ENCODE measurements at places on chromosomes 1 and 21.

DNA sequence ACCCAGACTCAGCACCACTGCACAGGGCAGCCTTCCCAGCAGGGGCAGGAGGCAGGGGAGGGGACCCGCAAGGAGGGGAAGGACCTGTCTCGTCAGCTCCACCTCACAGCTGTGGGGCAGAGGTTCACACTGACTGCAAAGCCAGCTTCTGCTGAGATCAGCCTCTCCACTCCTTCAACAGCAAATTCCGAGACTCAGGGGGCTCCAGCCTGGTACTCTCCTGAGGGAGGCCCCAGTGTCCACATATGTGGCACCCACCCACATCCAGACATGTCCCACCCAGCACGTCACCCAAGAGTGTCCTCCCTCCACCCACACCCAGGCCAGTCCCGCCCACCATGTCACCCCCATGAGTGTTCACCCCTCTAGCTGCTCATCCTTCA lies 329.5 kb downstream of the NPHP4 start:
- DNase-seq: no peak

DNA sequence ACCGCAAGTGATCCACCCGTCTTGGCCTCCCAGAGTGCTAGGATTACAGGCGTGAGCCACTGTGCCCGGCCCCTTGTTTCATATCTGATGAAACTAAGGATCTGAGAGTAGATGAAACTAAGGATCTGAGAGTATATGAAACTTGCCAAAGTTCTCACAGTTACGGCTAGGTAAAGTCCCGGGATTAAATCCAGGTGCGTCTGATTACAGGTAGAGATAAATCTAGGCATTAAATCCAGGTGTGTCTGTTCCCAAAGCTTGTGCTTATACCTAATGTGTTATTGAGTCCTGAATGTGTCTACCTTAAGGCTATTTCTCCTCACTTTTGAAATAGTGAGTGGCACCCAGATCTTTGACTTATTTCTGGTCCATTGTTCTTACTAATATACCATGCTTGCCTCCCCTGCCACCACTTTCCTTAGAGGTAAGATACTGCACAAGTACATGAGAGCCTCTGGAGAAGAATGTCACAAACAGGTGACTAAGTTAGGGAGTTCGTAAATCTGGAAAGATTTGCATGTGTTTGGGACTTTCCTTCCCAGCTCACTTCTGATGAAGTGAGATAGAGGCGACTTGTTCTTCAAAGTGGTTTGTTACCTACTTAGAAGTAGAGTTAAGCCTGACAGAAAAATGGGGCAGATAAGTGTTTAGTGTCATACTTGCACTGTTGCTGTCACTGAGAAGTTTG lies 66.5 kb downstream of the AK4 start:
- DNase-seq: no peak

DNA sequence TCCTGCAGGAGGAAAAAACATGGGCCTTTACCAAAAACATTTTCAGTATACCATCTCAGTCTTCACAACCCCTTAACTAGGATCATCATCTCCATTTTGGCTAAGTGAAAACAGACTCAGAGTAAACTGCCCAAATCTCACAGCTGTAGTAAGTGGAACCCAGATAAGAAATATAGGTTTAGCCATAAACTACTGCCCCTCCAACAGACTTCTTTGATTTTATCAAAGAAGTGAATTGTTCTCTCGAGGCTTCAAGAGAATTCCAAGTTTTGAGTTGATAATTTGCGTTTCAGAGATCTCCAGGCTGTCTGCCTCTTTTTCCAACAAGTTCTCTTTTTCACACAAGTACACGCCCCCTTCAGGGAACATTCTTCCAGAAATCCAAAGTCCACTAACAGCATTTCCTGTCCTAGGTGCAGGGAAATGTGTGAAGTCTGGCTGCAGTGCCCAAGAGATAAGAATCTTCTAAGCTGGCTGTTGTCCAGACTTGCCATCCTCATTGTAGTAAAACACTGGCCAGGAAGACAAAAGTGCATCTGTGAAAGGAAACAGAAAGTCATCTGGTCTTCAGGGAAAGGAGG lies 30.8 kb downstream of the RNF19B start:
- no peak for DNase-seq

DNA sequence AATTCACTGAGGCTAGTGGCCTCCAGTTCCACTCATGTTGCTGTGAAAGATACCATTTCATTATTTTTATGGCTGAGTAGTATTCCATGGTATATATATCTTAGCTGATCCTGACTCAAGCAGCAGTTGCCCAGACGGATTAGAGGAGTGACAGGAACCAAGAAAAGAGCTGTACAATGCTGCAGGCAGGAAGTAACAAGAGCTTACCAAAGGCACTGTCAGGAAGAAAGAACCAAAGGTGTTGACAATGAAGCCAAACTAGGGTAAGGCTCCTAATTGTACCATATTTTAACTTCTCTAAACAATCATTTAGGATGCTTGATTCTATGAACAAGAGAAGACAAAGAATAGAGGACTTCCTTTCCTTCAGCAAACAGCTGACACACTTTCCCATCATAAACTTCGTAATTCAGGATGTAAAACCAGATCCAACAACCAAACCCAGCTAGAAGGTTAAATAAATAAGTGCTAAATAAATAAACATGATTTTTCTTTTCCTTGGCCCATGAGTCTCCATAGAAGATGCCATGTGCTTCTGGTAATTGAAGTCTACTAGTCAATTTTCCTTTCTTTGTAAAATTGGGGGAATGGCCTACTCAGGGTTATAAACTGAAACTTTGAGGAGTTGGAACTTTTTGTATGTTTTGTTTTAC lies 248.2 kb upstream of the SGIP1 start:
- DNase-seq: no peak

DNA sequence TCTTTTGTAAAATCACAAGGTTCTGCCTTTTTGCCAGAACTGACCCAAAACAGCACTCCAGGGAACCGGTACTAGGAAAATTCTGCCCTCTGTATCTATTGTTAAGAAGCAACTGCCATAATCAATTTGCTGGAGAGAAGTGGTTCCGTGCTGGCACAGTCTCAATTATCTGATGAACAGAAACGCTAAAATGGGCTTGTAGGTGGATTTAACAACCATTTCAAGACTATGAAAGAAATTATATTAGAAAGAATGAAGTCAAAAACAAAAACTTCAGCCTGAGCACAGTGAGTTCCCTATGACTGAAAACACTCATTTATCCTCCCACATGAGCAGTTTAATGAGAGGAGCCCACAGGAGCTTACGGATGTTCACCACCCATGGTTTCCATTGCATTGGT lies 4.4 kb downstream of the JAM2 start:
- DNase-seq: no peak

GRCh38 chr21:45381865-45382696 lies 22.9 kb upstream of the COL18A1 start:
- DNase-seq: peak; percentile 58

- DNase-seq: no peak
These were observed 678.2 kb downstream of the ADGRL2 start for GRCh38 chr1:82478916-82479315.

DNA sequence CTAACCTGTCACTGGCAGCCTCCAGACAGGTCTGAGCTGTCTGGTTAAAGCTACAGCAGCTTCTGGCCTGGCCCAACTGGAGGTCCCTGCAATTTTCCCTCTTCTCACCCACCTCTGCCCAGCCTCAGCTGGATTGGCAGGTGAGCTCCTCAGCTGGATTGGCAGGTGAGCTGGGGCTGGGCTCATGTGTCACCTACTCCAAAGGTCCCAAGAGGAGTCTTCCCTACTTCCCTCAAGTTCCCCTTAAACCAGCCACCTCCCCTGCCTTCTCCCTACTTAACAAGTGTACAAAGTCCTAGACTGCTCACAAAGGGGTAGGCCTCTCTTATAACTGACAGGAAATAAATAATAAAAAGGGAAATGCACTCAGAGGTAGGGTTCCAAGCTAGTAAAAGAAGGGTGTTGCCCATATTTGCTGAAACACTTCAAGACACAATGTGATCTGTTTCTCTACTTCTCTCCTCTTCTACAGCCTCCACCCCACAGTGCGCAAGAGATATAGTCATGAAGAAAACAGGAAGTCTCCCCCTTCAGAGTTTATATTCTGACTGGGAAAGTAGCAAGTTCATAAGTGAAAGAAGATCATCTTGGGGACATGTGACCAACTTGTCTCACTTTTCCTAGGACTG lies at the start of gene GPA33:
Gene GPA33 (minus strand): TSS at position 64 of the 629 bp plus-strand sequence. CDS start 90 bp downstream, outside the sequence.
- no peak for DNase-seq

- no peak for DNase-seq
These were observed 5.4 kb upstream of the HTR1D start for GRCh38 chr1:23222742-23223141.

- DNase-seq: no peak
These were observed 76.0 kb downstream of the GFI1 start for GRCh38 chr1:92410706-92411105.

Measured in suprapubic skin (tissue), 4 donors.